ENCODE measurements at places on chromosomes 6 and 20. TPM values are rescaled to one million over a fixed set of nuclear protein-coding genes. Genes with fewer than 3 reads are reported as not detected.

BMP7 gene
- total RNA-seq = not detected

GRCh38 chr6:53929041-53929820, 134.4 kb downstream of the LRRC1 start:
- no peak overlapping the region for H3K27ac ChIP-seq
- H3K4me3 ChIP-seq = no peak overlapping the region
- DNase-seq = peak; percentile 40
- H3K27me3 ChIP-seq = no peaks in the 10 kb centered on the region

GRCh38 chr6:167396659-167397490, 72.0 kb downstream of the TTLL2 start:
- no peaks in the 10 kb centered on the region for H3K36me3 ChIP-seq
- peaks cover 72% of the 10 kb centered on the region for H3K4me1 ChIP-seq
- H3K4me3 ChIP-seq = peak overlapping the region; percentile 61
- H3K27me3 ChIP-seq = peaks cover 24% of the 10 kb centered on the region
- peak overlapping the region; percentile 75 for H3K27ac ChIP-seq

SLC17A2 gene
- total RNA-seq = 11.2 TPM

GRCh38 chr20:63053432-63054102, 46.8 kb upstream of the BHLHE23 start:
- H3K4me3 ChIP-seq = no peak overlapping the region
- DNase-seq = no peak
- H3K36me3 ChIP-seq = no peaks in the 10 kb centered on the region
- H3K27me3 ChIP-seq = peaks cover 73% of the 10 kb centered on the region
- H3K27ac ChIP-seq = no peak overlapping the region
- H3K4me1 ChIP-seq = peaks cover 9% of the 10 kb centered on the region

DNA sequence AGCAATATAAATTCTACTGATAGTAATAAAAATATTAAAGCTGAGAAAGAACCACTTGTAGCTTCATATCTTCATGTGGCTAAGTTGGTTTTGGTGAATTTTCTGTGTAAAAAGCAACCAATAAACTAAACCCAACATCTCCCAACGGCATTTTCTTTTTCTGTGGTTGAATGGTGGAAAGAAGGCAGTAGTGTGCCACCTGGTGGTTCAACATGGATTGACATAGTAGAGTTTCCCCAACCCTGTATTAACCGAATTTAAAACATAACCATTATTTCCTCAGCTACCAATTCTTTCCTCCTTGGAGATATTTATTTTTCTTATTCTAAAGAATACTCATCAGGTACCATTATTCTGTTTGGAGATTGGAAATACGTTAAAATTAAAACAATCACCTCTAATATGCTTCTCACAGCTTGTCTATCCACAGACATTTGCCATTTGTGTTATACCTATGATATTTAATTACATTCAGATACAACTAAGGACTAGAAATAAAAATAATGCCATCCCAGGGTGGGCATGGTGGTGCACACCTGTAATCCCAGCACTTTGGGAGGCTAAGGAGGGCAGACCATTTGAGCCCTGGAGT, 117.1 kb upstream of the EEF1E1 start:
- no peaks in the 10 kb centered on the region for H3K36me3 ChIP-seq
- no peak overlapping the region for H3K27ac ChIP-seq
- no peaks in the 10 kb centered on the region for H3K27me3 ChIP-seq
- H3K4me3 ChIP-seq = no peak overlapping the region

DNA sequence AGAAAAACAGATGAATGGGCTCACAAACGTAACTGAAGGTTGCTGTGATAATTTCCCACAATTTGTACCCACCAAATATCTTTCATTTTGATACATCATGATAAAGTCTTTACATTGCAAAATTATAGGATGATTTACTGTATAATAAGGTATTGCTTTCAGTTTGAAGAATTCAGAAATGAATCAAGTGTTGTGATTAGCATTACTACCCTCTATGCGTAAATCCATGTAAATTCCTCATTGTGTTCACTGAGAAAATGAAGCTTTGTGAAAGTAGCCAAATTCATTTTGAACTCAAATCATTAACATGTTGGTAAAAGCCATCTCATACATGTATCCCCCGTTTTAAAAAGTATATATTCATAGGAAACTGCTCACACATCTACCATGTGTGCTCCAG, 379.4 kb downstream of the ESR1 start:
- no peak overlapping the region for H3K4me3 ChIP-seq
- no peaks in the 10 kb centered on the region for H3K36me3 ChIP-seq
- H3K27me3 ChIP-seq = no peaks in the 10 kb centered on the region
- DNase-seq = no peak

DNA sequence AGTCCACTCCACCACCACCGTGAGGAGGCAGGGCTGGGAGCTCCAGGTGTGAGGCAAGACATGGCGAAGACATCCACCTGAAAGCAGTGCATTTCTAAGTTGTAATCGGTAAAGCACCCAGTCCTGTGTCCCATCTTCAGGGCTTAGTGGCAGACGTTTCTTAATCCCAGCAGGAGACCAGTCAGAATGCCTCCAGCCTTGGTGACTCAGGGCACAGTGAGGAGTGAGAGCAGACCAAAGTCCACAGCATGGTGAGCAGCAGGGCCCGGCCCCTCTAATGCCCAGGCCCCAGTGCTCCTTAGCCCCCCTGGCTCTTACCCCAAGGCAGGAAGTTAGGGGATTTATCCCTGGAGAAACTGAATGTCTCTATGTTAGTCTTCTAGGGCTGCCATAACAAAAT, 183.9 kb downstream of the SYNDIG1 start:
- no peak overlapping the region for H3K27ac ChIP-seq
- H3K36me3 ChIP-seq = no peaks in the 10 kb centered on the region
- no peak overlapping the region for H3K4me3 ChIP-seq
- DNase-seq = no peak
- peaks cover 10% of the 10 kb centered on the region for H3K27me3 ChIP-seq

DNA sequence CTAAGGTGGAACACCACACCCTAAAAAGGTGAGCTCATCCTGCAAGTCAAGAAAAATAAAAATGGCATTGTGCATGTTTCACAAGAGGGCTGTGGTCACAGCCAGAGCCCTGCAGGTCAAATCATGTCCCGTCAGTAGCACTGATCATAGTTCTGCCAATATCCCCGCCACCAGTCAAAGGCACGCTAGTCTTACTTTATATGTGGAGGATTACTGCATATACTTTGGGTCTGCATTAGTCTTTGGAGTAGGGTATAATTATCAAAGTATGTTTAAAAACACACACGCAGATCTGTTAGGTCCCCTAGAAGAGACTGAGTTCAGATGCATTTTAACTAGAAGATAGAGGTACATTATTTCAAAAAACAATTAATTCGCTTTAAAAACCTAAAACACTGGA, 1.8 kb downstream of the PERP start:
- no peaks in the 10 kb centered on the region for H3K27me3 ChIP-seq
- H3K4me1 ChIP-seq = peaks cover 33% of the 10 kb centered on the region
- no peaks in the 10 kb centered on the region for H3K36me3 ChIP-seq
- H3K4me3 ChIP-seq = peak overlapping the region; percentile 95

EMILIN3 gene
- 0.29 TPM for total RNA-seq

- H3K36me3 ChIP-seq = no peaks in the 10 kb centered on the region
- no peaks in the 10 kb centered on the region for H3K4me1 ChIP-seq
- no peak for DNase-seq
- peaks cover 2% of the 10 kb centered on the region for H3K27me3 ChIP-seq
- H3K4me3 ChIP-seq = no peak overlapping the region
- H3K27ac ChIP-seq = no peak overlapping the region
Measured at GRCh38 chr20:15033891-15034290, 696.5 kb upstream of the FLRT3 start.

DNA sequence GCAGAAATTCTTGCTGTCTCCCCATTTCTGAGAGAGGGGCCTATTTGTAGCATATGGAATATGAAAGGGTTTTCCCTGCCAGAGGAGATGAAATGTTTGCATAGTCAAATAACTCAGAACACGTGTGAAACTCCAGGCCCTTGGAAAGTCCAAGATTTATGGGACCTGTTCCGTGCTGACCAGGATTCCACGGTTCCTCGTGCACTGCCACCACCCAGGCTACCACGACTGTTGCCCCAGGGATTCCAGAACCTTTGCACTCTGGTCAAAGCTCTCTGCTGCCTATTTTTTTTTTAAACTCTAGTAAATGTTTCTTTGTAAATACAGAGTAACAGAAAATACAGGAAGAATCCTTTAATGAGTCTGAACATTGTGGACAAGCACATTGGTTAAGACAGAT, 35.0 kb downstream of the MYLK4 start:
- H3K27ac ChIP-seq = no peak overlapping the region
- no peak overlapping the region for H3K4me3 ChIP-seq
- H3K27me3 ChIP-seq = no peaks in the 10 kb centered on the region
- H3K36me3 ChIP-seq = no peaks in the 10 kb centered on the region

DNA sequence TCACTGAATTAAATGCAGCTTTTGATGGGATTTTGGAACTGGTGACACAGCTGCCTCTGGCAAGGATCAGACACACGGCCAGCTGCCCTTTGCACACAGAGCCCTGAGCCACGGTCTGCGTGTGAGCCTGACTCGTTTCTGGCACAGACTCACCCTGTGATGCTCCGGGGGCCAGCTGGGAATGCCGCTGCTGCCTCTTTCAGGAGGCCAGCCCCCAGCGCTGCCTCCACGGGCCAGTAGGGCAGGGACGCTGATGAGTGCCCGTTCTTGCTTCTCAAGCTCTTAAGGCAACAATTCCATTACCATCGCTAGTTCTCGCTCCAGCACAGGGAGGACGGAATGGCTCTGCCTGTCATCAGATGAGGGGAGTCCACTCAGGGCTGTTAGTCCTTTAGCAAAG, 61.6 kb downstream of the IRF4 start:
- no peak overlapping the region for H3K27ac ChIP-seq
- no peak for DNase-seq
- H3K4me1 ChIP-seq = no peaks in the 10 kb centered on the region
- no peak overlapping the region for H3K4me3 ChIP-seq
- H3K27me3 ChIP-seq = peaks cover 5% of the 10 kb centered on the region

GRCh38 chr6:56758120-56758519, 115.4 kb upstream of the DST start:
- H3K27me3 ChIP-seq = no peaks in the 10 kb centered on the region
- H3K4me1 ChIP-seq = no peaks in the 10 kb centered on the region
- H3K36me3 ChIP-seq = no peaks in the 10 kb centered on the region
- H3K27ac ChIP-seq = no peak overlapping the region
- H3K4me3 ChIP-seq = no peak overlapping the region

GRCh38 chr6:45003961-45004360, 324.2 kb upstream of the RUNX2 start:
- no peaks in the 10 kb centered on the region for H3K36me3 ChIP-seq
- H3K4me1 ChIP-seq = no peaks in the 10 kb centered on the region
- no peak for DNase-seq

PLA2G7 gene
- total RNA-seq = not detected

TMEM217 gene
- total RNA-seq = 1.6 TPM

DNA sequence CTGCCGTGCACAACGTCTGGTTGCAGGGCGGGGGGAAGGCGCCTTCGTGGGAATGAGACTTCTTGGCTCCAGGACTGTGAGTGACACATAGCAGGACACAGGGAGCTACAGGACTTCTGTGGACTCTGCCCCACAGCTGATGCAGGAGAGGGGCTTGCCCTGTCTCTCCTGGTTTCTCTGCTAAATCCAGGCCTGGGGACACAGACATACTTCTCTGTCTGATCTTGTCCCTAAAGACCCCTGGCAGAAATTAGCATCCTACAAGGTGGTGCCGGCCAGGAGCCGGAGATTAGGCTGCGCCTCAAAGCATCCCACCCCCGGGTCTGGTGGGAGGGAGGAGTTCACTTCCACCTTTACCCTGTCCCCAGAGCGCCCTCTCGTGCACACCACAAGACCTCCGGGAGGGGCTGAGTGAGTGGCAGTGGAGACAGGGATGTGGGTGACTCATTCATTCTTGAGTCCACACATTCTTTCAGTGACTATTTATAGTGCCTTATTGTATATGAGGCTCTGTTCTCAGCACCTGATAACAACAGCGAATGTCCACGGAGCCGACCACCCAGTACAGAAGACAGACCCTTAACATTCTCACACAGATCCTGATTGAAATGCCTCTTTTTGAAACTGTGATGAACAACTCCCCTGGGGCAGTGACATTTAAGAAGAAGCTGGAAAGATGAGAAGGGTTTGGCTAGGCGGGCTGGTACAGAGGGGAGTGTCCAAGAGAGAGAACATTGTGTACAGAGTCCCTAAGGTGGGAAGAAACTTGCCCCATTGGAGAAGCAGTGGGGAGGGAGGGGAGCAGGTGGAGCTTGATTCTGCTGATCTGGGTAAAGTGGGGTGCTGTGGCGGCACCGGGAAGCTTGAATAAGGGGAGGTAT, 39.0 kb downstream of the GMPR start:
- H3K4me3 ChIP-seq = no peak overlapping the region
- peak; percentile 85 for DNase-seq
- H3K27ac ChIP-seq = no peak overlapping the region
- H3K4me1 ChIP-seq = peaks cover 15% of the 10 kb centered on the region
- H3K27me3 ChIP-seq = peaks cover 17% of the 10 kb centered on the region
- no peaks in the 10 kb centered on the region for H3K36me3 ChIP-seq

DNA sequence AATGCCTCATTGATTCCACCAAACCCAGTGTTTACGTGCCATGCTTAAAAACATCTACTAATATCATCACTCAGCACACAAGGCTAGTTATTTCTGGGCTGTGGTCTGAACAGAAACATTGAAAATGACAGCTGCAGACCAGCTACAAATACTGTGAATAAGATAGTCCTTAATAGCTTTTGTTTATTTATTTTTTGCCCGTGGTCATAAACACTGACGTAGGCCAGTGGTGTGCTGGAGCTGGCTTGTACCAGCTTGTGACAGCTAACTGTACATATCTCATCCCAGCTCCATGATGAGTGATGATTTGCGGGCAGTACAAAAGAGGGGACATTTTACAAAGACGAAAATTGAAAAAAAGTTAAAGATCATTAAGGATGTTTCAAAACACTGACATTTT, 1057.0 kb downstream of the EPHA7 start:
- H3K36me3 ChIP-seq = no peaks in the 10 kb centered on the region
- no peak for DNase-seq
- no peaks in the 10 kb centered on the region for H3K27me3 ChIP-seq
- no peak overlapping the region for H3K27ac ChIP-seq
- peaks cover 47% of the 10 kb centered on the region for H3K4me1 ChIP-seq
- H3K4me3 ChIP-seq = no peak overlapping the region

DNA sequence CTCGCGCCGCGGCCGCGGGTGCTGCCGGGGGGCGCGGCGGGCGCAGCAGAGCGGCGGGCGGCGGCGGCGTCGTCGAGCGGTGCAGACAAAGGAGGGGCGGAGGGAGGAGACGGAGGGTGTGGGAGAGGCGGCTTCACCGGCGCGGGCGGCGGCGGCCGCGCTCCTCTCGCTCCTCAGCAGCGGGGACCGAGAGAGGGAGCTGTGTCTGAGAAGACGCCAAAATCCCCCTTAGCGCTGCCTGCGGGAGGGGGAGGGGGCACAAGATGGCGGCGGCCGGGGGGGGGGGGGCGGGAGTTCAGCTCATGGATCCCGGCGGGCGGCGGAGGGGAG, 296 bp downstream of the ADNP start:
- peak overlapping the region; percentile 97 for H3K4me3 ChIP-seq
- H3K4me1 ChIP-seq = peaks cover 31% of the 10 kb centered on the region
- no peaks in the 10 kb centered on the region for H3K27me3 ChIP-seq
- peaks cover 44% of the 10 kb centered on the region for H3K36me3 ChIP-seq
- DNase-seq = no peak
- H3K27ac ChIP-seq = peak overlapping the region; percentile 78

PPP1R3G gene
- 0.56 TPM for total RNA-seq
